Heart left ventricle (tissue), 16 donors: ENCODE measurements at places on chromosomes 5 and 9.
A peak's percentile ranks its signal among the peaks of the same experiment; 100 is the strongest.

DNA sequence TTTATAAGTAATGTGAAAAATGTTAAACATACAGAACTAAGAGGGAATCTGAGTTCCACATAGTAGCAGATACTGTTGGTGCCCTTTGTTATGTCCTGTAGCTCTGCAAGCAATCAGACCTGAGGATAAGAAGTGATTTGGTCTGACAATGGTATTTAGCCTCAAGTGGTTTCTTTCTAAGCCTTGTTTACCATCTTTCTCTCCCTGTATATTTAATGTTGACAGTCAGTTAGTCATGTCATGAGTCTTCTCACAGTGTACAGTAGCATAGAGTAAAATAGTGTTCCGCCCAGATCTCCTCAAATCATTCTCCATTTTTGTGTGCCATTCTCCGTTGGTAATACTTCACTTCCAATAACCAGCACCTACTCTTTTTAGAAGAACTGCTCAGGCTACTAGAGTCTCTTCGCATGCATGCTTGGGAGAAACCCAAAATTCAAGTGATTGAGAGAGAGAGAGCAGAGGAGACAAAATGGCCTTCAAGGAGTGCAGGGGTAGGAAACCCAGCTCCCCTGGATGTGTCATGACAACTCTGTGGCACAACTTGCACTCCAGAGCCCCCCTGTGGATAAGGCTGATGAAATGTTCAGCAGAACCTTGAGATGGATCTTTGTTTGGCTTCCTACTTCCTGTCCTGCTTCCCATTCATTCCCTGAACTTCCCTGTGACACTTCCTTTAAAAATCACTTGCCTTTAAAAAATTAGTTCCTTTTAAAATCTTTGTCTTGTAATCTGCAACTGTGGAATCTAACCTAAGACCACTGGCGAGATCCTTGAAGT is 129.2 kb upstream of the FST start:
- H3K27ac ChIP-seq, result no peak overlapping the region
- DNase-seq, result no peak
- H3K27me3 ChIP-seq, result no peaks in the 10 kb centered on the region
- H3K36me3 ChIP-seq, result no peaks in the 10 kb centered on the region
- no peaks in the 10 kb centered on the region for H3K4me1 ChIP-seq

GRCh38 chr9:116072046-116072445 is 81.5 kb upstream of the PAPPA start:
- DNase-seq, result no peak
- H3K27ac ChIP-seq, result no peak overlapping the region
- H3K4me3 ChIP-seq, result no peak overlapping the region
- H3K4me1 ChIP-seq, result no peaks in the 10 kb centered on the region

- H3K27ac ChIP-seq, result peak overlapping the region; percentile 85
- H3K4me1 ChIP-seq, result peaks cover 73% of the 10 kb centered on the region
- H3K36me3 ChIP-seq, result no peaks in the 10 kb centered on the region
- H3K4me3 ChIP-seq, result peak overlapping the region; percentile 50
- no peaks in the 10 kb centered on the region for H3K27me3 ChIP-seq
These were observed 657 bp upstream of the PCDH12 start for GRCh38 chr5:141958546-141959172.

GRCh38 chr9:92706218-92706940 is 36.4 kb upstream of the IPPK start:
- no peak overlapping the region for H3K4me3 ChIP-seq
- H3K4me1 ChIP-seq, result no peaks in the 10 kb centered on the region
- no peaks in the 10 kb centered on the region for H3K27me3 ChIP-seq
- H3K27ac ChIP-seq, result no peak overlapping the region

DNA sequence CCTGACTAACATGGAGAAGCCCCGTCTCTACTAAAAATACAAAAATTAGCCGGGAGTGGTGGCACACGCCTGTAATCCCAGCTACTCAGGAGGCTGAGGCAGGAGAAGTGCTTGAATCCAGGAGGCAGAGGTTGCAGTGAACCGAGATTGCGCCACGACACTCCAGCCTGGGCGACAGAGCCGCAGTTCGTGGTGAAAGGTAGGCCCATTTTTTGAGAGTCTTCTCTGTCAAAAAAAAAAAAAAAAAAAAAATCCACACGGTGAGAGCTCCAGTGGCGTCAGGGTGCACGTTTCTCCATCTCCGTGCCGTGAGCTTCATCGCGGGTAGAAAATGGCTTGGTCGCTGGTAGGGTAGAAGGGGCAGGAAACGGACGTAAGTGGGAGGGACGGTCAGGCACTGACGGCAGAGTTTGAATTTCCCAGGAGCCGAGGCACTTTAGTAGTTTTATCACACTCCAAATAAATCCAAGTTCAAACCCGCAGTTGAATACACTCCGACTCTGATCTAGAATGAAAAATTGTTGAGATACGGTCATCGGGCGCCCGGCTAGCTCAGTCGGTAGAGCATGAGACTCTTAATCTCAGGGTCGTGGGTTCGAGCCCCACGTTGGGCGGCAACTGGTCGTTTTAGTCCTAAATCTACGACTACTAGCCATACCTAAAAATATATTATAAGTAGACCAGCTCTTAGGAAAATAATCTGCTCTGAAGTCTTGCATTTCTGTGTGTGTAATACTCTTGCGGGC is 2.4 kb upstream of the TRIM7 start:
- DNase-seq, result peak; percentile 71
- no peaks in the 10 kb centered on the region for H3K36me3 ChIP-seq
- H3K27me3 ChIP-seq, result no peaks in the 10 kb centered on the region

DNA sequence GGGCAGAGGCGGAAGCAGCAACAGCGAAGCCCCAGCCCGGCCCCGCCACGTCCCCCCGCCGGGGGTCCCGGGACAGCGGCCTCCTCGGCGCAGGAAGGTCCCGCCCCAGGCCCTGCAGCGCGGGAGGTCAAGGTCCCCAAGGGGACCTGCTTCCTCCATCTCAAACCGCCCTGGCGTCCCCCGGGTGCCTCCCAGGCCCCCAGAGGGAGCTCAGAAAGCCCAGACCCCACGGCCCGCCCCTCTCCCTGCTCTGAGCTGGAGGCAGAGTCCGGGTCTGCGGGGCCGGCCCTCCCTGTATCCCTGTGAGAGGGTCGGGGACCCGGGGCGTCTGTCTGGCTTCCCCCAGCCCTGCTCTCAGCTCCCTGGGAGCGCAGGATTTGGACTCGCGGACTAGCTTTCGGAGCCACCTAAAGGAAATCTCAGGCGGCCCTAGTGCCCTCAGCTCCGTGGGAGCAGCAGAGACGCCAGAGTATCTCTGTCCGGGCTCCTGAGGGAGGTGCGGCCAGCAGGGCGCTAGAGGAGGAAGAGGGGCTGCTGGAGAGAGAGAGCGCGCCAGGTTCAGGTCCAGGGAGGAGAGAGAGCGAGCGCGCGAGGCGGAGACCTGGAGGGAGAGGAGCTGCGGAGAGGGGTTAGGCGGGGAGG is 30.7 kb downstream of the EXOC3 start:
- H3K4me3 ChIP-seq, result peak overlapping the region; percentile 91
- H3K27me3 ChIP-seq, result peaks cover 32% of the 10 kb centered on the region
- peaks cover 17% of the 10 kb centered on the region for H3K4me1 ChIP-seq
- peak overlapping the region; percentile 69 for H3K27ac ChIP-seq
- peak; percentile 25 for DNase-seq

DNA sequence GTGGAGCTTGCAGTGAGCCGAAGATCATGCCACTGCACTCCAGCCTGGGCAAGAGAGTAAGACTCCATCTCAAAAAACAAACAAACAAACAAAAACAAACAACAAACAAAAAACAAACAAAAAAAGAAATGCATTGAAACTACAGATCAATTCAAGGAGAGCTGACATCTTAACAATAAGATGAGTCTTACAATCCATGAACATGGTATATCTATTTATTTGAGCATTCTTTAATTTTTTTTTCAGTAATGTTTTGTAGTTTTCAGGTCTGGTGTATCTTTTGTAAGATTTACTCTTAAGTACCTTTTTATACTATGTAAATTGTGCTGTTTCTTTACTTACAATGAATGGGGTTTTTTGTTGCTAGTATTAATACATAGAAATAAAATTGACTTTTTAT is 140.1 kb upstream of the DAPK1 start:
- DNase-seq, result no peak
- H3K4me1 ChIP-seq, result no peaks in the 10 kb centered on the region
- H3K27me3 ChIP-seq, result no peaks in the 10 kb centered on the region
- no peaks in the 10 kb centered on the region for H3K36me3 ChIP-seq

DNA sequence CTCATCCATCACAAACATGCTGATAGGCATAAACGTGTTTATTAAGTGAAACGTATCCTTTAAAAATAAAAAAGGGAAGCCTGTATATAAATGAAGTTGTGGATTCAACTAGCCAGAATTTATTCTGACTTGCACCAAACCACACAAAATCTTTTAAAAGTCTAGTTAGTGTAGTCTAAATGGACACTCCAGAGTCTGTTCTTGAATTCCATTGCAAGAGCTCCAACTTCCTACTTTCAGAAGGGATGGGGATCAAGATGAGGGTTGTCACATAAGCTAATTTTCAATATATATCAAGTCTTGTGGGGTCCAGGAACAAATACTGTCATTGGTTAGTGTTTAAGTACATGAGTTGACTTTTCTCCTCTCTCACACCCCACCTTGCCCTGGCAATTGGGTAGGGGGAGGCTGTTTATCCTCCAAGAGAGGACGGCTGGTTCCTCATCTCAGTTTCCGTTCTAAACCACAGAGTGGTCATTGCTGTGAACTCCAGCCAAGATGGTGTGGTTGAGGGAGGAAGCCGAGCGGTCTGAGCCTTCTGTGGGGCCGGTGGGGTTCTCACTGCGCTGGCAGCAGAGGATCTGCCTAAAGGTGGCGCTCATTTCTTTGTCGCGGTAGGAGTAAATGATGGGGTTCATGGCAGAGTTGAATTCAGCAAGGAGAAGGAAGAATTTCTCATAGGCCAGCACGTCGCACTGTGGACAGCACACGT is 163.2 kb downstream of the LPAR1 start:
- H3K4me1 ChIP-seq, result no peaks in the 10 kb centered on the region
- no peaks in the 10 kb centered on the region for H3K27me3 ChIP-seq
- H3K27ac ChIP-seq, result no peak overlapping the region
- H3K4me3 ChIP-seq, result no peak overlapping the region
- no peaks in the 10 kb centered on the region for H3K36me3 ChIP-seq

DNA sequence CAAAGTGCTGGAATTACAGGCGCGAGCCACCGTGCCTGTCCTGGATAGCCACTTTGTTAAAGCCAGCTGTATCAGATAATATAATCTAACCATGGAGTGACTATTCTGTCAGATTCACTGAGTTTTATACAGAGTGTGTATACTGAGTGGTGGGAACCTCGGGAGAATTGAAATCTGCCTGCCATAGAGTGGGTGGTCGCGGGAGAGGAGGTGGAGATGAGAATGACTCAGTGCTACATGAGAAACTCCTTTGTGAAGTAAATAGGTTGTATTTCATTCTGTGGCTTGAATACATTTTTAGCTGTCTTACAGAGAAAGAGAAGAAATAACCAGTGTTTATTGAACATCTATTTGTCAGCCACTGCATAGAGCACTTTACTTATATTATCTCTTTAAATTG is 26.4 kb downstream of the ATP6V0E1 start:
- H3K4me1 ChIP-seq, result peaks cover 34% of the 10 kb centered on the region
- H3K36me3 ChIP-seq, result no peaks in the 10 kb centered on the region
- no peak overlapping the region for H3K4me3 ChIP-seq
- no peak overlapping the region for H3K27ac ChIP-seq

DNA sequence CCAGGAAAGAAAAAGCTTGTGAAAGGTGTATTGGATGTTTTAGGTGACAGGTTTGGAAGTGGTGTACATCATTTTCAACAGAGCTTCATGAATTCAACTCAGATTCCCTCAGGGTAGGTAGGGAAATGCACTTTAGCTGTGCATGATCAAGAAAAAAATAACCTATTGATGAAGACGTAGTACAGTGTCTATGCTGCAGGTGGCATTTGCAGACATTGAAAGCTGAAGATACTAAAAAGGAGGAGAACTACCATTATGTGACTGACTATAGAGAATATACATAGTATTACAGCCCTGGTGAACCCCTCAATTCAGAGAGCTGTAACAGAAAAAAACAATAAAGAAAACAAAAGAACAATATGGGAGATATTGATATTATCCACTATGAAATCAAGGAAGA is 2344.7 kb upstream of the ACO1 start:
- H3K4me3 ChIP-seq, result no peak overlapping the region
- no peak overlapping the region for H3K27ac ChIP-seq
- DNase-seq, result no peak
- no peaks in the 10 kb centered on the region for H3K4me1 ChIP-seq

- no peak overlapping the region for H3K27ac ChIP-seq
- H3K4me1 ChIP-seq, result peaks cover 5% of the 10 kb centered on the region
- no peaks in the 10 kb centered on the region for H3K27me3 ChIP-seq
These were observed 5.1 kb downstream of the TRMT10B start for GRCh38 chr9:37758747-37759146.

DNA sequence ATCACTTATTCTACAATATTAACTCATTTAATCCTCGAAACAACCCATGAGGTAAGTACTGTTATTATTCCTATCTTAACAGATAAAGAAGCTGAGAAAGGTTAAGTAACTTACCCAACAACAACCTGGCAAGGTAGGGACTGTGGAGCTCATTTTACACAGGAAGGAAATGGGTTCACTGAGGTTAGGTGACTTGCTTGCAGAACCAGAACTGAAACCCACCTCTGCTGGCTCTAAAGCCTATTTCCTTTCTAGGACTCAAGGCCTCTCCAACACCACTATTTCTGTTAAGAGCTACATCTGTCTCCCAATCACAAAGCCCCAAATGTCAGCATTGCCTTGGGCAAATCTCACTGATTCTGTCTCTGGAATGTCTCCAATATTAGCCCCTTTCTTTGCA is 38.9 kb upstream of the IFNK start:
- H3K27ac ChIP-seq, result no peak overlapping the region
- no peak for DNase-seq
- H3K4me1 ChIP-seq, result no peaks in the 10 kb centered on the region
- no peaks in the 10 kb centered on the region for H3K27me3 ChIP-seq

GRCh38 chr5:106311230-106311915 is 1359.4 kb downstream of the EFNA5 start:
- H3K27me3 ChIP-seq, result no peaks in the 10 kb centered on the region
- no peak overlapping the region for H3K4me3 ChIP-seq
- no peaks in the 10 kb centered on the region for H3K36me3 ChIP-seq
- no peak for DNase-seq
- no peaks in the 10 kb centered on the region for H3K4me1 ChIP-seq

DNA sequence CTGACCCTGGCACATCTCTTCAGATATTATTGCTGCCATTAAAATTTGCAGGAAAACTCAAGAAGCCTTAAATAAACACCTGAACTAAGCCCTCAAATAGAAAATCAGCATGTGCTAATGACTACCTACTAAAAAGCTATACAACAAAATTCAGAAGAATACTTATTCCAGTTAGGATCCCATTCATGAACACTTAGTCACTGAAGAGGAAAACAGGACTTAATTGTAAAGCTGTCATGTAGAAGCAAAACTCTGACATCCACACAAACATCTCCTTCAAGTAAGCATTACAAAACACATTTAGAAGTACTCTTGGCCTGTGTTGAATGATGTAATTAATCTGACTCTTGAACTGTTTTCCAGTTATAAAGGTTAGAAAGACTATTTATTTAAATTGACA is 19.9 kb downstream of the ELL2 start:
- peaks cover 59% of the 10 kb centered on the region for H3K4me1 ChIP-seq
- H3K4me3 ChIP-seq, result no peak overlapping the region
- no peak for DNase-seq
- H3K36me3 ChIP-seq, result no peaks in the 10 kb centered on the region
- H3K27me3 ChIP-seq, result no peaks in the 10 kb centered on the region
